NCI-H446 (cell line): ENCODE measurements at places on chromosomes 5 and 9.

DNA sequence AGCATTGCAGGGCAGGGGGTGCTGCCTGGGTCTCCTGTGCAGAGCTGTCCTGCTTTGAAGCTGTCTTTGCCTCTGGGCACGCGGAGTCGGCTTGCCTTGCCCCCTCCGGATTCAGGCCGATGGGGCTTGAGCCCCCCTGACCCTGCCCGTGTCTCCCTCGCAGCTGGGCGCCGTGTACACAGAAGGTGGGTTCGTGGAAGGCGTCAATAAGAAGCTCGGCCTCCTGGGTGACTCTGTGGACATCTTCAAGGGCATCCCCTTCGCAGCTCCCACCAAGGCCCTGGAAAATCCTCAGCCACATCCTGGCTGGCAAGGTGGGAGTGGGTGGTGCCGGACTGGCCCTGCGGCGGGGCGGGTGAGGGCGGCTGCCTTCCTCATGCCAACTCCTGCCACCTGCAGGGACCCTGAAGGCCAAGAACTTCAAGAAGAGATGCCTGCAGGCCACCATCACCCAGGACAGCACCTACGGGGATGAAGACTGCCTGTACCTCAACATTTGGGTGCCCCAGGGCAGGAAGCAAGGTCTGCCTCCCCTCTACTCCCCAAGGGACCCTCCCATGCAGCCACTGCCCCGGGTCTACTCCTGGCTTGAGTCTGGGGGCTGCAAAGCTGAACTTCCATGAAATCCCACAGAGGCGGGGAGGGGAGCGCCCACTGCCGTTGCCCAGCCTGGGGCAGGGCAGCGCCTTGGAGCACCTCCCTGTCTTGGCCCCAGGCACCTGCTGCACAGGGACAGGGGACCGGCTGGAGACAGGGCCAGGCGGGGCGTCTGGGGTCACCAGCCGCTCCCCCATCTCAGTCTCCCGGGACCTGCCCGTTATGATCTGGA lies 2.7 kb downstream of the CEL start:
- DNase-seq: no peak

GRCh38 chr5:132096904-132097303 lies 23.3 kb downstream of the CSF2 start:
- DNase-seq: no peak

- DNase-seq: no peak
These were observed 411.7 kb downstream of the DMRT2 start for GRCh38 chr9:1461812-1462211.

DNA sequence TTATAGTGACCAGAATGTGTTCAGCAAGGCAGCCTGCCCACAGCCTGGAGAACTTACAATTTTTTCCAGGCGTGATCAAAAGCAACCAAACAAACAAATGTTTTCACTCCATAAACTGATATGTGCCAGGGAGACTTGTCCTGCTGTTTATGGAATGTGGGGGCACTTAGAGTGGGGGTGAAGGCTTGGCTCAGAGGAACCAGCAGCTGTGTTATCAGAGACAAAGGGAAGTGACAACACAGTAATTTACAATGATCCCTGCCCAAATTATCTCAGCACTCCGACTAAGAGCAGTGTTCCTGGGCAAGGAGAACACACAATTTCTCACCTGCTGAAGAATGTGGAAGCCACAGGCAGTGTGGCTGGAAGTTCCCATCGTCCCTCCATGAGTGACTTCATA lies 429.1 kb upstream of the IRX4 start:
- no peak for DNase-seq

GRCh38 chr9:12141422-12141821 lies 551.8 kb upstream of the TYRP1 start:
- no peak for DNase-seq

DNA sequence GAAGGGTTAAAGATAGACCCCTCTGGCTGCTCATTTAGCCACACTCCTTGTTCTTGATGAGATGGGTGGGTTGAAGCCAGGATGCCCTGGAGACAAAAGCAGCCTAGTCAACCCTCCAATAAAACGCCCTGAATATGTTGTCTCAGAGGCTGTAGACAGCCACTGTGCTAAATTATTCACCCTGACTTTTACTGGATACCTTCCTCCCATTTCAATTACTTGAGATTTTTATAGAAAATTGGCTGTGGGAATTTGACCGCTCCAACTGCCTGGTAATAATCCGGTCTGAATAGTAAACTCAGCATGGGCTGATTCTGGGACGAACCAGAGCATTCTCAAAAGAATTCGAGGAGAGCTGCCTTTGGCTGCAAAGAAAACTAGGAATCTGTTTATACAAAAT lies 104.2 kb downstream of the SNX18 start:
- no peak for DNase-seq

DNA sequence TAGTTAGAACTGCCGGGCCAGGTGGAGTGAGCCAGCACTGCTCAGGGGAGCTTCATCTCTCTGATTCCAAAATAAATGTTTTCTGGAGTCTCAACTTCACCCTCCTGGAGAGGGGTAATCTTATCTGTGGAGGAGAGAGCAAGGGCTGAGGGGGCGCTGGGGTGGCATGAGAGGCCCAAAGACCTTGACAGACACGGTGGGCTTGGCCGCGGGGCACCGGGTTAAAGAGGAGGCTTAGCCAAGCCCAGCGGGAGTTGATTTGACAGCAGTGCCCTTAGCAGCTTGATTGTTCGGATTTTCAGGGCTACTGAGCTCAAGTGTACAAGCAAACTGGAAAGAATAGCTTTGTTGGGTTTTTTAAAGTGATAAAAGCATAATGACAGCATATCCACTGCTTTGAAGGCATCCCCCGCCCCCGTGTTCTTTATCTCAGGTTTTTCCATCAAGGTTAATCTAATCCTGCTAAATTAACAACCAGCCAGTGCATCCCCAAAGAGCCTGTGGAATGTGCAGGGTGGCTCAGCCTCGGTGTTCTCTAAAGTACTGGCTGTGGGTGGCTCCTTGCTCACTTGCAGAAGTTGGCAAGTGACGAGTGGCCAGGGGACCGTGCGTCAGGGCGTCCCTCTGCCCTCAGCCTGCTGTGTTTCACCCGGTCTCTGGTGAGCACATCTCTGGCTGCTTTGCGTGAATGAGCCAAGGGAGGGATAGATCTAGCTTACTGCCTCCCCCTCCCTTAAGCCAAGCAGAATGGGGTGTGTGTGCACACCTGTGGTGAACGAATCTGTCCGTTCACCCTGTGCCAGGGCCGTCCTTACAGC lies 5.5 kb downstream of the QRFP start:
- no peak for DNase-seq

DNA sequence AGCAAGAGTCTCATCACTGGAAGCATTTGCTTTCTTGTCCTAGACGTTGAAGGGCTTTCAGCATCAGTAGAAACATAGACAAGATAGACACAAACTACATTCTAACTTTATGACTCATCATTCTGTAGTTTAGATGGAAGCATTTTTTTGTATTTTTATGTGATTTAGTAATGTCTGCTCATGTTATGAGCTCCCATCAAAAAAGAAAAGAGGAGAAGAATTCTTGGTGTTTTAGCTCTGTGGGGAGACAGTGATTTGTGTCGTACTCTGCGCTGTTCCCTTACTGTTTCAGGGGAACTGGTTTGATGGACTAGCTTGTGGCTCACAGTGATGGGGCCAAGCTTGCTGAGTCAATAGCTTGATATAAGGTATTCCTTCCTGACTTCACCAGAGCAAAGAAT lies 159.2 kb upstream of the WWC1 start:
- no peak for DNase-seq

- DNase-seq: no peak
These were observed 81.2 kb downstream of the ZCCHC7 start for GRCh38 chr9:37201581-37201980.

DNA sequence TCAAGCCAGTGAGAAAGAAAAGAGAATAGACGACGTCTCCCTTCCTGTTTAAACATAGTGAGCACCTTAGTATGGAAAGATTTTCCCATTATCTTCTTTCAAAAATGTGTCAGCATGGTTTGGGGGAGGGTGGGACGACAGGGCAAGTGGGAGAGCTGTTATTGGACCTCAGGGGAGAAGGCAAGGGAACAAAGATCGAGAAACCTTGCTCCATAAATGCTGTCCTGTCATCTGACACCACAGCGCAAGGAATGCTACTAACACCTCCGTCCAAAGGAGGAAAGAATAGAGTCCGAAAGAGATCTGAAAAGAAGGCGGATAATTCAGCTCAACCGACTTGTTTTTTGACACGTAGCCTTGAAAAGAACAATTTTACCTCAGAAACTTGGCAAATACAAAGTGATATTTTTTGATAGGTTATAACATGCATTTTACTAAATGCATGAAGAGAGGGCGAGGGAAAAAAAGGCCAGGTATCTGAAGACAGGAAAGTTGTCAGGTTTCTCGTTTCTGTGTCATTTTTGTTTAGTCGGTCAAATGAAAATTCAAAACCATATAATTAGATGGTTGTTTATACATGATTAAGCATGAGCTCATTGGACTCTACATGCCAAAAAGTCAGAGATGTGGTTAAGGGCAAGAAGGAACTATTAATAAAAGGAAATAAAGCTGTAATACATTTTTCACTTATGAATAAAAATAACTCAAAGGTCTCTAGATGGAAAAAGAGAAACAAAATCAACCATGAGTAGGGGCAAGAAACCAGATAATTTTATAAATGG lies 155.7 kb downstream of the GLIS3 start:
- DNase-seq: no peak

DNA sequence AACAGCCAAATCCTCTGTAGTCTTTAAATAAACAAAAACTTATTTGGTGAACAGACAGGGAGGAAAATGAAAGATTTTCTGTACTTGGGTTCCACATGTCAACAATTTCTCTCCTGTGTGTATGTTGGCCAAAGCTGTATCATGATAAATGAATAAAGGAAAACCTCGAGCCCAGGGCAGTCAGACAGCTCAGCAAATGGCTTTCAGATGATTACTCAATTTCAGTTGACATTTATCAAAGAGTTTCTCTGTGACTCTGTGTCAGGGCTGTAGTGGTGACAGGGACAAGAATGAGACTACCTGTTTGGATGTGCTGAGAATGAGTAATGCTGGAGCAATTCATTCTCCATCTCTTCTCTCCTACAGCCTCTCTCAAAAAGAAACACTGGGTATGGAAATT lies 45.7 kb upstream of the PTGS1 start:
- DNase-seq: no peak

DNA sequence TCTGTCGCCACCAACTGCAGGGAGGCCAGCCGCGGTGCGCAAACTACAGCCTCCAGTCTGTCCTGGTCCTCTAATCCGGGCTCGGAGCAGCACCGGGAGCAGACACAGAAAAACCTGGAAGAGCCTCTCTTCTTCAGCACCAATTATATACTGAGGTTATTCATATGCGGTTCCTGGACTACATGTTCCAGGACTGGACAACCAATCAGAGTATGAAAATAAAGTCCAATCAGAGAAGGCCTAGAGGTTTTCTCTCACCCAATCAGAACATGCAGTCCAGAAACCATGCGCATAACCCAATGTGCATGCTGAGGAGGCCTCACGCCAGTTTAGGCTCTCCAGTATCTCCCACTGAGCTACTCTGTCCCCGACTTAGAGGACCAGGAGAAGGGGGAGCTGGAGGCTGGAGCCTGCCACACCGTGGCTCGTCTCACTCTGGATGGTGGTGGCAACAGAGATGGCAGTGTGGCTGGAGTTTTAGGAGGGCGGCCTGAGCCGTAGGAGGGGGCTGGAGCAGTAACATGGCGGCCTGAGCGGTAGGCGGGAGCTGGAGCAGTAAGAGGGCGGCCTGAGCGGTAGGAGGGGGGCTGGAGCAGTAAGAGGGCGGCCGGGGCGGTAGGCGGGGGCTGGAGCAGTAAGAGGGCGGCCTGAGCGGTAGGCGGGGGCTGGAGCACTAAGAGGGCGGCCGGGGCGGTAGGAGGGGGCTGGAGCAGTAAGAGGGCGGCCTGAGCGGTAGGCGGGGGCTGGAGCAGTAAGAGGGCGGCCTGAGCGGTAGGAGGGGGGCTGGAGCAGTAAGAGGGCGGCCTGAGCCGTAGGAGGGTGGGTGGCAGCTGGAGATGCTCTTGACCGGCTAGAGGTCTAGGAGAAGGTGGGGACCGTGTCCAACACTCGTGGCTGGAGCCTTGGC lies 20.4 kb upstream of the TRIM52 start:
- DNase-seq: no peak

- no peak for DNase-seq
These were observed 923.0 kb upstream of the SEMA6A start for GRCh38 chr5:117497601-117498000.

- no peak for DNase-seq
These were observed 3.1 kb downstream of the EIF4E1B start for GRCh38 chr5:176633598-176633997.

- no peak for DNase-seq
These were observed 31.7 kb downstream of the AP3S1 start for GRCh38 chr5:115873392-115873791.

DNA sequence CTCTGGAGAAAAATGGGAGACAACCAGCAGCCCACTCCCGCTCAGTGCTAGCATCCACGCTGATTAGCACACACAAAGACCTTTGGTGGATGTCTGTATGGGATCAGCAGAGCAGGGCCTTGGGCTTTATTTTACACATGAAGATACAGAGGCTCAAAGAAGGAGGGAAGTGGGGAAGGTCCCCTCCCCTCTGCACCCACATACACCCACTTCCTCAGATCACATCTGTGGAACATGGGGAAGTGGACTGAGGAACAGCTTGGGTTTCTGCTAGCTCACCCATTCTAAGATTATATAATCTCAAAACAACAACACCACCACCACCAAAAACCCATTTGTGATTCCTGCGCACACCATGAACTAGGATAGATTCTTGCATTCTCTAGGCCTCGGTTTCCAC lies 14.0 kb downstream of the GGTA1 start:
- no peak for DNase-seq

DNA sequence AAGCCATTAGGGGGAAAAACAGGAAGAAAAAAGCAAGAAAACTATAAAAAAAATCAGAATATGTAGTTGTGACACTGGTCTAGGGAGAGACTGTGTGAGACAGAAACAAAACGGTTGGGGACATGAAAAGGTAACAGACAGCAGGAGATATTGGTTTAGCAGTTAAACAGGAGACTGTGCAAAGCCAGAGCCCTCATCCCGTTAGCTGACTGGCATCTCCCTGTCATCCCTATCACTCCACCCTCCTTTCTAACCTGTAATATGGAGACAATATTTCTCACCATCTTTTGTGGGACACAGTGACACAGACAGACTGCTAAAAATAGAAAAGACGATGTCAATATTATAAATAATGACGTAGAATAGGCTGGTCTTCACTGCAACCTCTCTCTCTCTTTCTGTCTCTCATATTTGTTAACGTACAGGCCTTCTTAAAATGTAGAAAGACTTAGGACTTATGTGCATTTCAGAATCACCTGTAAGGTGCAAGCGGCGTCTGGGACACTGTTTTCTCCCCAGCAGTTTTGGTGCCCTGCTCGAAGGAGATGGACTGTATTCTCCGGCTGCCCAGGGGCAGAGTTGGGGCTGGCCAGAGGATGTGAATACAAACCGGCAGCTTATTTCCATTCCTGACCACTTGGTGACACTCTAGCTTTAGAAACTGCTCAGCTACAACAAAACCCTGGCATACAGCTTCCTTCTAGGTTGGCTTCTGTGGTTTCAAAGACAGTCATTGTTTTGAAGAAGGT lies 190.6 kb downstream of the MAT2B start:
- DNase-seq: peak; percentile 25

GRCh38 chr9:89501311-89501898 lies 3.5 kb upstream of the SEMA4D start:
- DNase-seq: no peak
